Panc1 (cell line): ENCODE measurements at places on chromosomes 13 and 19.

GRCh38 chr13:106814463-106814862, 246.5 kb upstream of the ARGLU1 start:
- H3K27me3 ChIP-seq, result no peaks in the 10 kb centered on the region
- no peaks in the 10 kb centered on the region for H3K4me1 ChIP-seq

GRCh38 chr19:12095111-12095790, 30.7 kb downstream of the ZNF844 start:
- no peak for DNase-seq
- no peaks in the 10 kb centered on the region for H3K27me3 ChIP-seq
- no peak overlapping the region for H3K4me3 ChIP-seq
- no peaks in the 10 kb centered on the region for H3K4me1 ChIP-seq
- H3K36me3 ChIP-seq, result no peaks in the 10 kb centered on the region
- no peak overlapping the region for H3K27ac ChIP-seq

DNA sequence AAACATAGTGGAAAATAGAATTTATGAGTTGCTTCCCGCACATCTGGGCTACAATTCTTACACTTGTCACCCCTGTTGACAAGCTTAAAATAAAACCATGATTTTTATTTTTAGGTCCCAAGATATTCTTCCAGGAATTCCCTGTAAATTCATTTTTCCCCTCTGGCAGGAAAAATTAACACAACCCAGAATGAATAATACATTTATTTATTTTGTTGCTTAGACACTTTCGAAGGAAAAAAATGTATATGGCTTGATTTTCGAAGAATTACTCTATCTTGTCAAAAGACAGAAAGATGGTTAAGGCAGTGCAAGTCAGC, 74.4 kb downstream of the LHFPL6 start:
- peaks cover 32% of the 10 kb centered on the region for H3K4me1 ChIP-seq
- DNase-seq, result no peak
- no peaks in the 10 kb centered on the region for H3K36me3 ChIP-seq
- H3K27me3 ChIP-seq, result no peaks in the 10 kb centered on the region
- no peak overlapping the region for H3K4me3 ChIP-seq

DNA sequence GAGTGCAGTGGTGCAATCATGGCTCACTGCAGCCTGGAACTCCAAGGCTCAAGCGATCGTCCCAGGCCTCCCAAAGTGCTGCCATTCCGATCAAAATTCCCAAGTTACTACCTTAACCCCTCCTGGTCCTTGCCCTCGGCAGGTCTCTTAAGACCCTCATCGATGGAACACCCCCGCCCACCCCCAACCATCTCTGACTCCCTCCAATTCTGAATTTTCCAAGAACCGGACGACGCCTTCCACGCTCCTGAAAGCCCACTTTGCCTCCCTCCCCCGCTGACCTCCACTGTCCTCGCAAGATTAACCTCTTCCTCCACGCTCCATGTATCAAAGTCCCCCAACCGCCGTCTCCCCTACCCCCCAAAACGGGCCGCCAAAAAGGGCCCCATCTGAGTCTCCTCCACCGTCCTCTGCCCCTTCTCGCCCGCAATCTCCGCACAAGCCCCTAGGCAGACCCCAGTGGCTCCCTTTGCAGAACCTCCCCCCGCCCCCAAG, 539 bp downstream of the DAPK3 start:
- no peaks in the 10 kb centered on the region; the same call in 1 of the 2 replicates for H3K36me3 ChIP-seq
- peak overlapping the region; percentile 81 for H3K27ac ChIP-seq
- H3K4me1 ChIP-seq, result peaks cover 14% of the 10 kb centered on the region
- H3K27me3 ChIP-seq, result no peaks in the 10 kb centered on the region
- no peak for DNase-seq
- H3K4me3 ChIP-seq, result peak overlapping the region; percentile 84

DNA sequence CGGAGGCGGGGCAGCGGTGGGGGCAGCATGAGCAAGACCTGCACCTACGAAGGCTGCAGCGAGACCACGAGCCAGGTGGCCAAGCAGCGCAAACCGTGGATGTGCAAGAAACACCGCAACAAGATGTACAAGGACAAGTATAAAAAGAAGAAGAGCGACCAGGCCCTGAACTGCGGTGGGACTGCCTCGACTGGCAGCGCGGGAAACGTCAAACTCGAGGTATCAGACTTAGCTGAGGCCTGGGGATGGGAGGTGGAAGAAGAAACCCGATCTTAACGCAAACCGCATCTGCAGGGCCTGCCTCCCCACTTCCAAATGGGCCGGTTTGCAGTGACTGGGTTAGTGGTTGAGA, 693 bp downstream of the RFXAP start:
- H3K4me3 ChIP-seq, result peak overlapping the region; percentile 70
- H3K36me3 ChIP-seq, result no peaks in the 10 kb centered on the region
- peaks cover 9% of the 10 kb centered on the region; the same call in 1 of the 2 replicates for H3K4me1 ChIP-seq
- peak overlapping the region; percentile 57; the same call in 1 of the 2 replicates for H3K27ac ChIP-seq
- DNase-seq, result no peak

DNA sequence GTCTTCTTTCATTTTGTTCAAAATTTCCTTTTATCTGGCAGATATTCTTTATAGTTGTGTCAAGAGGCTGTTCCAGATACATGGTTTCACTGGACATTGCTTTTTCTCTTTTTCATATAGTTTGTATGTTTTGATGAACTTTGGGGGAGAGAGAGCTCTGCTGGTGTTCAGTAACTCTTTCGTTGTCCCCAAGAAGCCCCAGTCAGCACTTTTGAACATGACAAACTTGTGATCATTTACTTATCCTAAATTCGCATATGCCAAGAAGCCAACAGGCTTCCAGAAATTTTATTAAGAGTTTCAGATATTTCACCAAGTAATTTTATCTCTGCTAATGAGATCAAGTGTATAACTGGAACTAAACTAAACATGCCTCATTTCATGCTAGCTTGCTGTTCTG, 275.8 kb upstream of the GPC6 start:
- DNase-seq, result no peak
- no peak overlapping the region for H3K4me3 ChIP-seq
- H3K27me3 ChIP-seq, result no peaks in the 10 kb centered on the region
- no peak overlapping the region for H3K27ac ChIP-seq
- H3K4me1 ChIP-seq, result no peaks in the 10 kb centered on the region
- no peaks in the 10 kb centered on the region for H3K36me3 ChIP-seq

DNA sequence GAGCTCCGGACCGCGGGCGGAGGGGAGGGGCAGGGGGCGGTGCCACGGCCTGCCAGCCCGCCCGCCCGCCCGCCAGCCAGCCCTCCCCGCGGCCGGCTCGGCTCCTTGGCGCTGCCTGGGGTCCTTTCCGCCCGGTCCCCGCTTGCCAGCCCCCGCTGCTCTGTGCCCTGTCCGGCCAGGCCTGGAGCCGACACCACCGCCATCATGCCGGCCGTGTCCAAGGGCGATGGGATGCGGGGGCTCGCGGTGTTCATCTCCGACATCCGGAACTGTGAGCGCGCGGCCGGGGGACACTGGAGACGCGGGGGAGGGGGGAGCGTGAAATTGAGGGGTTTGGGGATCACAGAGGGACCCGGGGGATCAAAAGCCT, at the start of gene AP2A1:
Gene AP2A1, plus strand, starts transcription at position 72 of the 370 bp plus-strand sequence. Its CDS starts 133 bp downstream, at position 205.
- H3K36me3 ChIP-seq, result peaks cover 6% of the 10 kb centered on the region; the same call in 1 of the 2 replicates
- H3K4me1 ChIP-seq, result peaks cover 14% of the 10 kb centered on the region
- no peak for DNase-seq
- peak within 1 kb of the TSS; percentile 98 for H3K27ac ChIP-seq
- no peaks in the 10 kb centered on the region for H3K27me3 ChIP-seq

DNA sequence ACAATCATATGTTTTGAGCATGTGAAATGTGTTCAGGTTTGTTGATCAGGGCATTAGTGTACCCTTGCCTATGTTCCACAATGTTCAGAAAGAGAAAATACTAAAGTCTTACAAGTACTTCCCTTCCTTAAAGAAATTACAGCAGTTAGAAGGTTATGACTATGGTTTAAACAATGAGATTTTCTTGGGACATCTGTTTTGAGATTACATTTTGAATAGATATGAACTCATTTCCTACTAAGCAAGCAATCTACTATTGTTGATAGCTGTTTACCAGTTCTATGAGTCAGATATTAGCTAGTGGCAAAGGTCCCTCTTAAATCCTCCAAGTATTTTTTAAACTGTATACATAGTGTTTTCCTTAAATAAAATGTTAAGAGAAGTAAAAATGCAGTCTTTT, 241.3 kb downstream of the DACH1 start:
- H3K27ac ChIP-seq, result no peak overlapping the region
- no peaks in the 10 kb centered on the region for H3K4me1 ChIP-seq
- no peak for DNase-seq

- H3K4me1 ChIP-seq, result no peaks in the 10 kb centered on the region
- H3K27ac ChIP-seq, result no peak overlapping the region
- no peak for DNase-seq
- no peak overlapping the region for H3K4me3 ChIP-seq
Observed at GRCh38 chr19:18710186-18710585, 26.7 kb downstream of the CRTC1 start.

DNA sequence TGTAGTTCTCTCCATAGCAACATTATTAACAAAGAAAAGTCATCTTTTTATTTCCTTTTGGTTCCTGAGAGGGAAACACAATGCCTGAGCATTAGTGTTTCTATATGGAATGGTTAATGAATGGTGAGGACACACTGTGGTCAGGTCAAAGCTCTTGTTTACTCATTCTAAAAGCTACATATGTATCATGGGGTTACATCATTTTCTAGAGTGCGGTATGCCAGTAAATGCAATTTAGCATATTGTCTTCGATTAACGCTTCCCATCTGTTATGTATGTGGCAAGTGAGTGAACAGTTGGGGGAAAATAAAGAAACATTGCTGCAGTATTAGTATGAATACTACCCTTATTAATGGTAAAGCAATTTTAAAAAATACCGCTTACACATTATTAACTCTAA, 1152.2 kb upstream of the SPRY2 start:
- H3K27me3 ChIP-seq, result no peaks in the 10 kb centered on the region
- no peaks in the 10 kb centered on the region for H3K4me1 ChIP-seq
- DNase-seq, result no peak
- no peaks in the 10 kb centered on the region for H3K36me3 ChIP-seq

DNA sequence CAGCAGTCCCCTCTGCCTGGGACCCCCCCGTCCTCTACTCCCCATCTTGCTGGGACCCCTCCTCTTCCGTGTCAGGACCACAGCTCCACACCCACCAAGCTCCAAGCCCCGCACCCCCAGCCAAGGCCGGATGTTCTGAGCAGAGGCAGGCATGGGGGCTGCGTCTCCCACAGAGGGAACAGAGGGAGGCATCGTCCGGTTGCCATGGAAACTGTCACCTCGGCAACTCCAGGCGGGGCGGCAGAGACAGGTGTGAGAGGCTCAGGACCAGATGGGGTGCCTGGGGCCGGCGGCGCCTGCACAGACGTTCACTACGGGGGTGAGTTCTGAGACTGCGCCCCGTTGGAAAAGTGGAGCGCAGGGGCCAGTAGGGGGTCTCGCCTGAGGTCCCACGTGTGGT, 5.4 kb downstream of the RNU6-9 start:
- H3K27ac ChIP-seq, result no peak overlapping the region
- DNase-seq, result no peak
- no peaks in the 10 kb centered on the region for H3K4me1 ChIP-seq

DNA sequence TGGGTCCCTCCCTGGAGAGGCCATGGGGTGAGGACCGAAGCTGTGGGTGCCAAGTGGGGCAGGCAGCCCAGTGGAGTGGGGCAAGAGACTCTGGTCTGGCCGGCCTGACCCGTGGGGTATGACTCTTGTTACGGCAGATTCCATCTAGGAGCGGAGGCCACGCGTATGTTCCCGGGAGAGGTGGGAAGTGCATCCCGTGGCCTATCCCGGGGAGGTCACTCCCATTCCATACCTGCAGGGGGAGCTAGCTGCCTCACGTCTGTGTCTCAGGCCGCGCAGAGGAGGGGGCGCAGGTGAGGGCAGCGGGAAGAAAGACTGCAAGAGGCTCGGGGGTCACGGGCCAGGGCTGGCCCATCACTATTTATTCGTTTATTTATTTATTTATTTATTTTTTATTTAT, 4.9 kb downstream of the CSNK1G2 start:
- H3K27me3 ChIP-seq, result no peaks in the 10 kb centered on the region
- H3K36me3 ChIP-seq, result peaks cover 7% of the 10 kb centered on the region; the same call in 1 of the 2 replicates
- no peak overlapping the region for H3K27ac ChIP-seq
- DNase-seq, result no peak
- H3K4me3 ChIP-seq, result no peak overlapping the region
- peaks cover 10% of the 10 kb centered on the region; the same call in 1 of the 2 replicates for H3K4me1 ChIP-seq

- H3K4me3 ChIP-seq, result peak overlapping the region; percentile 56
- no peak for DNase-seq
- H3K36me3 ChIP-seq, result peaks cover 2% of the 10 kb centered on the region; the same call in 1 of the 2 replicates
- peaks cover 2% of the 10 kb centered on the region; the same call in 1 of the 2 replicates for H3K27me3 ChIP-seq
- peaks cover 6% of the 10 kb centered on the region for H3K4me1 ChIP-seq
- H3K27ac ChIP-seq, result no peak overlapping the region
Observed at GRCh38 chr13:73058432-73058735, 421 bp upstream of the KLF5 start.

GRCh38 chr13:100234524-100235136, 145.7 kb downstream of the PCCA start:
- no peak for DNase-seq
- H3K36me3 ChIP-seq, result no peaks in the 10 kb centered on the region
- H3K4me3 ChIP-seq, result no peak overlapping the region
- H3K27ac ChIP-seq, result peak overlapping the region; percentile 63; the same call in 1 of the 2 replicates
- peaks cover 23% of the 10 kb centered on the region for H3K4me1 ChIP-seq
- H3K27me3 ChIP-seq, result no peaks in the 10 kb centered on the region

- no peaks in the 10 kb centered on the region for H3K27me3 ChIP-seq
- H3K27ac ChIP-seq, result no peak overlapping the region
- no peaks in the 10 kb centered on the region for H3K4me1 ChIP-seq
- H3K36me3 ChIP-seq, result no peaks in the 10 kb centered on the region
Observed at GRCh38 chr13:73365681-73366080, 306.9 kb downstream of the KLF5 start.

DNA sequence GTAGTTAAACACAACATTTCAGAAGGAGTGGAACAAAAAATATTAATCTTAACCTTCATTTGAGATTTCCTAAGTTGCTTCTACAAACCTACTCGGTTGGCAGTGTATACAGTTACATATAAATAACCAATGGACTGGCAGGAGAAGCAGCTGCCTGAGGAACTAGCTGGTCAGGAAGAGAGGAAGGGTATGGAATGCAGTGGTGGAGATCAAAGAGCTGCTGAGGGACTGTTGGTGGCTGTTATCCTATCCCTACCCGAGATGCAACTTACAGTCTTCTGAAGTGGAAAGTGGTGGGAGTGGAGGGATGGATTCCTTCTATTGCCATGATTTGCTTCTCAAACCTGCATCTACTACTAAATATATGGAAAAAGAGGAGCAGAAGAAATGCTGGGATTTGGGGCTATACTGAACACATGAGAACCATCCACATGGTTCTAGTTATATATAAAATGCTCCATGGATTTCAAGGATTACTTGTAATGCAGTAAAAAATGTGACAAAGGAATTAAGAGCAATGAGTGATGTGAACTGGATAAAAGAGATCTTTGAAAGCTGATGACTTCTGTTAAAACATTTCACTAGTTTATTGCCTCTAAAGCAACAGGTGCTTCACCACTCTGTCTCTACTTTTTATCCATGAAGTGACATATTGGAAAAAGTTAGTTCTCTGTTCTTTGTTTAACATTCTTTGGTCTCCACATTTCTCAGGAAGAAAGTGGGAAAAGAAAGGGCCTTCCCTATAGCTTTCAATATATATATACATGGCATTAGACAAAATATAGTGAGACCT, 29.9 kb downstream of the MICU2 start:
- no peak overlapping the region for H3K4me3 ChIP-seq
- no peaks in the 10 kb centered on the region for H3K27me3 ChIP-seq
- no peak overlapping the region for H3K27ac ChIP-seq
- no peaks in the 10 kb centered on the region for H3K4me1 ChIP-seq
- H3K36me3 ChIP-seq, result no peaks in the 10 kb centered on the region
